ENCODE measurements at places on chromosomes 3 and 15.

DNA sequence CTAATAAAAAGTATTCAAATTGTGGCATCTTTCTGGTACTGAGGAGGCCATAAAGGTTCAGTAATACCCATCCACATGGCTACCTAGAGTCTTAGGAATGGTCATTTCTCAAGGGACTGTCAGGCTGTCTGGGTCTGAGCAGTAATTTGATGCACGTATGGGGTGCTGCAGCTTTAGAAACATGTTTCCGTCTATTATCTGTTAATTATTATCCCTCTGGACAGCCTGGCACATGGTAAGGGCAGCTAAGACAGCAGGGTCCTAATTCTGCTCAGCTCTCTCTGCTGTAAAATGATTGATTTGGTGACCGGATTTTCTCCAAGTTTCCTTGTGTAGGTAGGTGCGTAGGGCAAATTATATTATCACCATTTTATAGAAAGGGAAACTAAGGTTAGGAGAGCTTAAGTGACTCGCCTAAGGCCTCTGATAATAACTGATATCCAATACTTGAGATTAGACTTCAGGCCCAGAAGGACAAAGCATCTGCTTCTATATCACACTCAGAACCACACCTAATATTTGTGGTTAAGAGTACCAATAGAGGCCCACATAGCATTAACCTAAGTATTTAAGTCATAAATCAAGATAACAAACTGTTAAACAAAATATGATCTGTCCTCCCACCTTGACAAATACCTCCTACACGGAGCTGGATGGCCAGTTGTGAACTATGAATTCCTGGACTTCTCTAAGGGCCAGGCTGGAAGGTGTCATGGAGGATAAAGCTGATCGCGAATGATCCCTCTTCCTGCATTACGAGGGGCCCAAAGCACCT is 2.9 kb upstream of the RAP2B start:
- DNase-seq: no peak

DNA sequence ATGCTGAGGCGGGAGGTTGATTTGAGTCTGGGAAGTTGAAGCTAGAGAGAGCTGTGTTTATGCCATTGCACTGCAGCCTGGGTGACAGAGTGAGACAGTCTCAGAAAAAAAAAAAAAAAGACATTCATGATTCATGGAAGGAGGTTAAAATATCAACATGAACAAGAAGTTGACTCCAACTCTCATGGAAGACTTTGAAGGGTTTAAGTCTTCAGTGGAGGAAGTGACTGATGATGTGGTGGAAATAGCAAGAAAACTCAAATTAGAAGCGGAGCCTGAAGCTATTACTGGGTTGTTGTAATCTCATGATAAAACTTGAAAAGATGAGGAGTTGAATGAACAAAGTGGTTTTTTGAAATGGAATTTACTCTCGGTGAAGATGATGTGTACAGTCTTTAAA is 491.8 kb downstream of the SQOR start:
- DNase-seq: peak; percentile 19

DNA sequence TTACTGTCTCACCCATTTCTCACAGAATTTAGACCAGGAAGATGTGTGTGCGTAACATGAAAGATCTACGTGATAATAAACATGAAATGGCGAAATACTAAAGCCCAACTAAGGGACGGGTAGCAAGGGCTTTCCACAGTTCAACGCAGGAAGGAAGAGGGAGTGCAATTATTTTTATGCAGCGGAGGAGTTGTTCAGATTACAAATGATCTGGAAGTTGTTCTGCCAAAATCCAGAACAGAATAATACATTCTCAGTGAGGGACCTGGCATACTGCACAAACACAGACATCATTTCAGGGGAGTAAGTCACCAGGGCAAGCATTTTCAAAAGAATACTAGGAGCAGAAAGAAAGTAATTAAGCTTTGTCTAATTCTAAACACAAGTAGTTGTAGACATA is 133.6 kb upstream of the RAP2B start:
- no peak for DNase-seq

GRCh38 chr15:53716909-53717876 is 42.3 kb downstream of the WDR72 start:
- no peak for DNase-seq

- no peak for DNase-seq
Measured at GRCh38 chr3:25587975-25588374, 76.7 kb downstream of the TOP2B start.

DNA sequence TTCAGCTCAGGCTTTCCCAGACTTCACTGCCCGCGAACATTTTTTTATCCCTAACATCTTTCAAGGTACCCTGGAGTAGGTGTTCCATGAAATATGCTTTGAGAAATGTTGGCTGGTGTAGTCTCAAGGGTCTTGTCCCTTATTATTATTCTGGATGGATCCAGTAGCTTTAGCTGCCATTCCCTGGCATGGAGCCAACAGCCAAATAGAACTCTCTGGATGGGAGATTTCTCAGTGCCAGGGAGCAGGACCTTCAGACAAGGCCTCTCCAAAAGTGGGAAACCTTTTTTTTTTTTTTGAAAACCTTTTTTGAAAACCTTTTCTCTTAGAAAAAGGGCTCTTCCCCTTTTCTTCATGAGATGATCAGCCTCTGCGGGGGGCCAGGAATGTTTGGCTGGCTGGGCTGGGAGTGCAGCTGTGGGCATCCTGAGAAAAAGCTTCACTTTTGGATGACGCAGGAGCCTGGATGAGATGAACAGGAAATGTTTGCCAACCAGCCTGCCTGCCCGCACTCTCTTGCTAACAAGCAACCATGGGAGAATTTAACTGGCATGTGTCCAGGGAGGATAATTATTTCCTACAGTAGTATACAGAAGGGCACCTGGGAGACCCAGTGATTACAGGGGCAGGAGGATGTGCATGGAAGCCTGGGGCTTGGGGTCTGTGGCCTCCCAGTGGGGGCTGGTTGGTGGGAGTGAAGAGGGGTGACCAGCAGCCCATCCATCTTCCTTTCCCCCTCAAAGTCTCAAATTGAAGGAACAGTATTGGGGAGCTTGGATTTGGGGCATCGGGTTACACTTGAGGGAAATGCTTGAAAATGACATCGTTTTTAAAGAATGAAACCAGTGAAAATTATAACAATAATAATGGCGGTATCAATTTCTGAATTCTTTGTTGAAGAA is 109.1 kb upstream of the LRIG1 start:
- DNase-seq: no peak

- DNase-seq: peak; percentile 65
Measured at GRCh38 chr3:53160660-53161449, at the start of gene PRKCD. PRKCD (plus strand) TSS chr3:53161209; CDS start chr3:53178423, 17,214 bp downstream.

- DNase-seq: no peak
Measured at GRCh38 chr15:96350934-96351724, 20.6 kb downstream of the NR2F2 start.

Measured in HS-5 (cell line).